ENCODE measurements at places on chromosomes 12 and 14.

DNA sequence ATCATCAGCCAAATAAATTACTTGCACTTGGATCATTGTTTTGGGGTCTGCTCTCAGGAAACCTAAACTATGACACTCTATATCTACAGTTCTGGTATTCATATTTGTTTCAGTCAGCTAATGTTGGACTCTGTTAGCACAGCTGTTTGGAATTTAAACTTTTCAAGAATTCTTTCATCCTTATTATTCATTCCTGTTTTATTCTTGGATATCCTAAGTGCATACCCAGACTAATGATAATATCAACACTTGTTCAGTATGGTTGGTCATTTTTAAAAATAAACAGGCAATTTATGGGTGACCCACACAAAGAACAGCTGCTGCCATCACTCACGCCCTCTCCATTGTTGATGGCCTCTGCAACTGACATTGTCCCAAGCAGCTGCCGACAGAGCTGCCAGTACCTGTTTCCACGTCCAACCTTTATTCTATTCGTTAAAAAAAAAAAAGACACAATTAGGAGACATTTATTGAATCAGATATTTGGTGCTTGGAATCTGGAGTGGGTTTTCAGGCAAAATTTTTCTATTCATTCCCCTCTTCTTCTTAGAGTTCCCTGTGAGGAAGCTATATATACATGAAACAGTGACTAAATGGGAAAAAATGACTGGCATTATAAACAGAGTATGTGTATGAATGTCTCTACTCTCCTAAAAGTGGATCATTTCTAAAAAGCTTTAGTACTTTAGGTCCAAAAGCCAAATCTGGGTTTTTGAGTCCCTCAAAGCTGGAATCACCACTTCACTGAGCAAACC lies 252.1 kb upstream of the NAV3 start:
- DNase-seq, result no peak

DNA sequence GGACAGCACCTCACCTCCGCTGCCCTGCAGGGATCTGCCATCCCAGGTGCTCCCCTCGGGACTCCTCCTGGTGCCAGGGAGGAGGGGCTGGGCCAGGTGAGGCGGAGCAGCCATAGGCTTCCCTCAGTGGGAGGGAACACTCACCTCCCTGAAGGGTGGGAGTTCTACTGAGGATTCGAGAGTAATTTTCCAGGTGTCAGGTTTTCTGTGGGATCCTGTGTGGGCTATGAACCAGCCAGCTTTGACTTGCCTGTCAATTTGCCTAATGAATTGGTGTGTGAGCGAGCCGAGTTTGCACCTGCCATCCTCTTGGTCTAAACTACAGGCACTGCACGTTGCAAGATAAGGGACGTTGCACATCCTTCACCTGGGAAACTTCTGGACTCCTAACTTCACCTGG lies 50.3 kb downstream of the NOC4L start:
- no peak for DNase-seq

GRCh38 chr12:81021834-81022233 lies 56.0 kb upstream of the ACSS3 start:
- no peak for DNase-seq

GRCh38 chr12:131699434-131699833 lies 11.5 kb upstream of the SFSWAP start:
- DNase-seq, result no peak

- no peak for DNase-seq
These were observed 219.9 kb downstream of the PPM1H start for GRCh38 chr12:62714774-62715721.

DNA sequence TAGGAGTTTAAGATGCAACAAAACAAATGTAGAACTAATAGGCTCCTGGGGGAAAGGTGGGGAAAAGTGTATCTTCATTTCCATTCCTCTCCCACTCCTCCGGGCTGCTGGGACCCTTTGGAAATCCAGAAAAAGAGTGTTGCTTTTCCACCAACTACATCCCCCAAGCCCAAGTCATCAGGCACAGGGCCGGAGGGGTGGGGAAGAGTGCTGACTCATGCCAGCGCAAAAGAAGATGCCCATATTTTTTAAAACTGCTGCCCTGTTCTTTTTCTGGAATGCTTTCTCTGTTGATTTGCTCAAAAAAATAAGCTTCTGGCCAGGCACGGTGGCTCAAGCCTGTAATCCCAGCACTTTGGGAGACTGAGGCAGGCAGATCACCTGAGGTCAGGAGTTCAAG lies 70.9 kb downstream of the TBK1 start:
- DNase-seq, result no peak

GRCh38 chr12:6452944-6453630 lies 1.2 kb downstream of the TAPBPL start:
- no peak for DNase-seq

DNA sequence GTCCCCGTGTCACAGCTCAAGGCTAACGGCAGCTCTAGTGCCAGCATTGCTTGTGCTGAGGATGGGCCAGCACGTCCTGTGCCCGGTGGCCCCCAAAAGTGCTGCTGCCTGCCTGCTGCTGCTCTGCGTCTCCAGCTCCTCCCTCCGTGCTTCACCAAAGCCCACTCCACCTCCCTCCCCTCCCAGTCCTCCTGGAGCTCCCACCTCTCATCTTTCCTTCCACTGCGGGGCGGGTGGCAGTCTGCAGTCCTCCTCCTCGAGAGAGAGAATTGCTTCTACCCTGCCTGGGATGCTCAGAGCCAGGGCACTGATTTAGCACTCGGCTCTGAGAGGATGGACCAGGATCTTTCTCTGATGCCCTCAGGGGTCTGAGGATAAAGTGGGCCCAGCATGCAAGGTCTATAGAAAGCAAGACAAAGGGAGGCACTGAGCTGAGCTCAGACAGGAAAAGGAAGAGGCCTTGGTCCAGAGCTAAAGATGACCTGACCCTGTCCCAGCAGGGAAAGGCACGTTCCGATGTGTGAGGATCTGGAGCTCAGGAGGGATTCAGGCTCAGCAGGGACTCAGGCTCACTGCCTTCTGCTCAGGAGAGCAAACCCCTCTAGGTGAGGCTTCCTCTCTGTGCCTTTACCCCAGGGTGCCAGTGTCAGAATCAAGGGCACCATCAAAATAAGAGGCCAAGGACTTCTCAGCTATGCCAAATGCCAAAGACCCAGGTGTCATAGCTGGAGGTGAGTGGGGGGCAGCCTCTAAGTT lies 113.1 kb upstream of the FKBP4 start:
- DNase-seq, result no peak

DNA sequence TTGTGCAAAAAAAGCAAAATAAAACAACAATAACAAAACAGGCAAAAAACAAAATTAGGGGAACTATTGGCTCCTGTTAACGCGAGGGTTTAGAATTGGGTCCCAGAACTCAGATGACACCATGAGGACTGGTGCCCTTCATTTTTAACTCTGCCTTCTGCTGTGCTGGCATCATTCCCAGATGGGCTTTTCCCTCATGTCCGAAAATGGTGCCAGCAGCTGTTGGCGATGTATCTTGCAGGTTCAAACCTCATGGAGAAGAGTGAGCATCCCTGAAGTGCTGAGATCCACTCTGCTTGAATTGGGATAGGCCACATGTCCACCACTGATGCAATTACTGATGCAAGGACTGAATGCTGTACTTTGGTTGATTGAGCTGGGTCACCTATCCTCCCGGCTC lies 61.1 kb downstream of the MYRFL start:
- DNase-seq, result no peak

GRCh38 chr12:56398324-56398723 lies 35.7 kb upstream of the APOF start:
- DNase-seq, result no peak

- DNase-seq, result no peak
These were observed 1249.9 kb downstream of the SLC16A7 start for GRCh38 chr12:60845696-60846095.

- DNase-seq, result no peak
These were observed 61.1 kb downstream of the ATP2A2 start for GRCh38 chr12:110342157-110342556.

DNA sequence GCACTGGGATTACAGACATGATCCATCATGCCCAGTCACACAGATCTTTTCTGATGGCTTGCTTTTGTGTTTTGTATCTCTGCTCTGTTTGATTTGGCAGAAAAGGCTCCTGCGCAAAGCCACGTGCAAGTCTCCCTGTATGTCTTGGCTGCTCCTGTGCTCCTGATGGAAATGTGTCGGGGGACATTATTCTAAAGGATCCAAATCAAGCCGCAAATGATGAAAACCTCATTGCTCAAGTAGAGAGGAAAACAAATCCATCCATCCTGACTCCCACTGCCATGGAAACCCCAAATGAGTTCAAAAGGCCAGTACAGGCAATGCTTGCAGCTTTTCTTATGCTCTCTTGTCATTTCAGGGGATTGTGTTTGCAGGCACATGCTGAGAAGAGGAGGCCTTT lies 93.8 kb downstream of the NDUFA12 start:
- DNase-seq, result no peak

DNA sequence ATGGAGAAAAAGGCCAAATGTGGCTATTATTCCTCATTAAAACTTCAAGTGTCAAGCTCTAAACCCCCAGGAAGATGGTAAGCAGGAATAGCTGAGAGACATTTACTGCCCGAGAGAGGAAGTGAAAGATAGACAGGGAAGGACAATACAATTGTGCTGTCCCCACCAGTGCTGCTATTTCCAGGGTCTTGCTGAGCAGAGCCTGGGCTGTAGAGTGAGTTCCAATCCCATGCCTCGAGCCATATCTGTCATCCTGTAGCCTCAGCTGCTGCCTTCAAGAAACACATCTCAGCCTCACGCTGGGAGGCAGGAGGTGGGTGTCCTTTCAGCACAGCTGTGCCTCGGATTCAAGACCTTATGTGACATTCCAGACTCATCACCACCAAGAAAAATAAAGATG lies 114.0 kb downstream of the RPAP3 start:
- DNase-seq, result no peak

DNA sequence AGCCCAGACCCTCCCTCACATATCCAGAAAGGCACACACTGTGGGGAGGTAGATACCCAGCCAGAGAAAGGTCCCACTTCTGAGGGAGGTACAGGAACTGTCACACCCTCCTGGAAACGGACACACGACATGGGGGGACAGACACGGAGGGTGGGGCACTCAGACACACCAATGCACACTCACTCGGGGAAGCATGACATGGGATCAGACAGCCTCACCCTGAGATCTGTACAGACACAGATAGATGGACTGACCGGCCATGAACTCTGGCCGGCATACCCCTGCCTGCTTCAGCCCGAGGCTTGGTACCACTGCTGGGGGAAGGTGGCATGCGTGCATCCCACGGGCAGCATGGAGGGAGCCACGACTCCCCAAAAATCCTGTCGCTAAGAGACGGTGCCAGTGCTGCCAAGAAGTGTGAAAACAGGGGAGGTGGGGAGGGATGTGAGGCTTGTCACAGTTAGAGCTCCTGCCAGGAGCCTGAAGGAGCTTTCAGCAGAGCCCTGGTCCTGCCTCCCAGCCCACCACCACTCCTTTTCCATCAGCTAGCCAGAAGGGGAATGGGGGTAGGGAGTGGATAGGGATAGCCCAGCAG lies 571 bp downstream of the CPNE6 start:
- DNase-seq, result no peak

All from amygdala (tissue), 56 donors.